ENCODE measurements at places on chromosomes 13 and 19.

- DNase-seq: no peak
These were observed 104.2 kb downstream of the UBL3 start for GRCh38 chr13:29746148-29746677.

- peak; percentile 58 for DNase-seq
These were observed at the start of gene FFAR3 for GRCh38 chr19:35357867-35358573. FFAR3 (plus strand) TSS chr19:35358460; CDS start chr19:35358891, 431 bp downstream.

- no peak for DNase-seq
These were observed 373.1 kb downstream of the DIAPH3 start for GRCh38 chr13:59790626-59791025.

- DNase-seq: peak; percentile 31
These were observed 20.4 kb downstream of the RBM26 start for GRCh38 chr13:79385694-79386093.

GRCh38 chr13:36190771-36191170 is 23.6 kb downstream of the SOHLH2 start:
- no peak for DNase-seq

GRCh38 chr13:74132152-74132775 is 1.9 kb downstream of the KLF12 start:
- DNase-seq: no peak

DNA sequence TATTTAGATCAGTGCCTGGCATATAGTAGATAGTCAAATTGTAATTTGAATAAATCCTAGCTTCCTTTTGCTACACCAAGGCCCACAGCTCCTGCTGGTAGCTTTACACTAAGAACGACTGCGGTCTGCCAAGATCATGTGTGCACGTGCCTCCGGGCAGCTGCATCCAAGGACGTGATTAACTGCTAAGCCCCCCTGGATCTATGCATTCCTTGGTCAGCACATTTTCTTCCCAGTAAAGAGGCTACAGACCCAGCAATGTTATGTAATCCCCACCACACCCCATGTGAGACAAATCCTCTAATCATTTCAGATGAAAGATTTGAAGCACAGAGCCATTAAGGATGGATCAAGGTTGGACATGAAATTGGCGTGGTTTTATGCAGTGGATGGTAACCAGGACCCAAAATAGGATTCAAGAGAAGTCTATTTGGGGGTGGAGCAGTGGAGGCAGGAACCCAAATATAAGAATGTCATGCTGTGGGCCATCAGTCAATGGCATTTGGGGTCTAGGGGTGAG is 65.2 kb upstream of the PEG3 start:
- no peak for DNase-seq

DNA sequence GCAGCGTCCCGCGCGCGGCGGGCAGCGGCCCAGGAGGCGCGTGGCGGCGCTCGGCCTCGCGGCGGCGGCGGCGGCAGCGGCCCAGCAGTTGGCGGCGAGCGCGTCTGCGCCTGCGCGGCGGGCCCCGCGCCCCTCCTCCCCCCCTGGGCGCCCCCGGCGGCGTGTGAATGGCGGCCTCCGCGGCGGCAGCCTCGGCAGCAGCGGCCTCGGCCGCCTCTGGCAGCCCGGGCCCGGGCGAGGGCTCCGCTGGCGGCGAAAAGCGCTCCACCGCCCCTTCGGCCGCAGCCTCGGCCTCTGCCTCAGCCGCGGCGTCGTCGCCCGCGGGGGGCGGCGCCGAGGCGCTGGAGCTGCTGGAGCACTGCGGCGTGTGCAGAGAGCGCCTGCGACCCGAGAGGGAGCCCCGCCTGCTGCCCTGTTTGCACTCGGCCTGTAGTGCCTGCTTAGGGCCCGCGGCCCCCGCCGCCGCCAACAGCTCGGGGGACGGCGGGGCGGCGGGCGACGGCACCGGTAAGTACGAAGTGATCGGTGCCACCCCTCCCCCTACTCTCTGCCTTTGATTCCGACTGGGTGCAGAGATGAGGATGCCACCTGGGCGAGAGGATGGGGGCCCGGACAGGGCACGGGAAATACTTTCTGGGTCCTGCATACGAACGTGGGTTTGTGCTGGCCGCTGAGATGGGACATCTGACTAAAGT is 874 bp downstream of the TRIM28 start:
- DNase-seq: peak; percentile 57

GRCh38 chr19:12440541-12441316 is at the start of gene ZNF443:
ZNF443 (minus strand) TSS chr19:12441021; CDS start chr19:12440914, 107 bp downstream.
- peak; percentile 98 for DNase-seq

DNA sequence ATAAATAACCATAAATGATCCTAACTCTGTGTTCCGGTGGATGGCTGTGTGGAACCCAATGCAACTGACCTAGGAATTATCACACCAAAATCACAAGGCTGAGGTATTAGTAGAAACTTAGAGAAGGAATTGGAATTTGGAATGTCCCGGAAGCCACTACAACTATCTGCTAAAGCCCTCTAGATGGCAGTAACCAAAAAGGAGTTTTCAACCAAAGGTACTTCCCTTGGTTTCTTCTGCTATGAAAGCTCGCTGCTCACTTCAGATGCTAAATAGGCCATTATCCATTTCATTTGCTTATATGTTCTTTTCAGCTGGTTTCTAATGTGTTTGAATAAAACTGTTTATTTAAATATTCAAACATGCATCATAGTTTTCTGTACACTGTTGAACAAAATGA is 1589.1 kb upstream of the SPRY2 start:
- no peak for DNase-seq

GRCh38 chr13:46606970-46607369 is 54.0 kb downstream of the LRCH1 start:
- no peak for DNase-seq

GRCh38 chr13:51048616-51049015 is 62.5 kb downstream of the C13orf42 start:
- no peak for DNase-seq

- DNase-seq: no peak
These were observed 214.6 kb upstream of the HTR2A start for GRCh38 chr13:47111499-47111898.

- peak; percentile 52 for DNase-seq
These were observed 37.0 kb upstream of the CCNA1 start for GRCh38 chr13:36395280-36395679.

DNA sequence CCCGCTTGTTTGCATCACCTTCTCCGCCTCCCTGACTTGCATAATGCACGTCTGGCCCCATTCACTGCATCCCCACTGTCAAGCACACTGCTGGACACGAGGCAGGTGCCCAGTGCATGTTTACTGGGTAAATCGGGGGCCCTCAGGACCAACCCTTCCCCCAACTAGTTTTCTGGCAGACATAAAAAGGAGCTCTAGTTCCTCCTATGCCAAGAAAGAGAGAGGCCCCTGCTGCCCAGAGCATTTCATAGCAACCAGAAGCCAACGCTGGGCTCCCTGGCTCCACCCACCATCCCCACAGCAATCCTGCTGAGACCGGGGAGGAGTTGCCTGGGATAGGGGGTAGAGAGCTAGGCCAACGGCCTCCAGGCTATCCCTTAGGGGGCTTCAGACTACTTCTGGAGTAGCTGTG is 23.2 kb downstream of the ANKRD27 start:
- DNase-seq: peak; percentile 17

GRCh38 chr13:39051157-39051556 is 12.9 kb downstream of the NHLRC3 start:
- DNase-seq: no peak

- no peak for DNase-seq
These were observed 3.4 kb downstream of the BSG start for GRCh38 chr19:575527-576506.

- no peak for DNase-seq
These were observed at the start of gene CERS1 for GRCh38 chr19:18895824-18896341. CERS1 (minus strand) TSS chr19:18896158; CDS start chr19:18896072, 86 bp downstream.

DNA sequence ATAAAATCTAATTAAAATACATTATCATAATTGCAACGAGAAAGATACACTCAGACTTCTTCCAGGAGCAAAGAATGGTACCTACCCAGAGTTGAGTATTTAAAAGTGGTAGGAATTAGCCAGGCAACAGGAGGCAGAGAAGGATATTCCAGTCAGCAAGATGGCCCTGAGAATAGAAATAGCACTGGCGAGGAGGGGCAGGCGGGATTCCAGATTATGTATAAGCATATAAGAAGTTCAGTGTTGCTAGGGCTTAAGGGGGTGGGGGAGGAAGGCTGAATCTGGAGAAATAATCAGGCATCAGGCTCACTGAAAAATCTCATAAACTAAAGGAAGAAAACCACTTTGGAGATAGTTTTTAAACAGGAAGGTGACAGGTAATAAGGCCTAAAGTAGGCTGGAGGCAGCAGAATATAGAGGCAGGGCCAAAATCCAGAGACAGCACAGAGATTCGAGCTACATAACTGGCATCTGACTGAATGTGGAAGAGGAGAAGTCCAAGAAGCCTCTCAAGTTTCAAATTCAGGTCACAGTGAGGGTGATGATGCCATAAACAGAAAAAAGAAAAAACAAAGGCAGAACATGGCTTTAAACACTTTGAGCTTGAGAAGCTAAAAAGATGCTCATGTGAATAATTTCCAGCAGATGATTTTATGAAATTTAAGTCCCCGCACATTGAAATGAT is 7.5 kb downstream of the KPNA3 start:
- DNase-seq: no peak

- no peak for DNase-seq
These were observed 15.0 kb upstream of the CFAP97D2 start for GRCh38 chr13:114164053-114164452.

DNA sequence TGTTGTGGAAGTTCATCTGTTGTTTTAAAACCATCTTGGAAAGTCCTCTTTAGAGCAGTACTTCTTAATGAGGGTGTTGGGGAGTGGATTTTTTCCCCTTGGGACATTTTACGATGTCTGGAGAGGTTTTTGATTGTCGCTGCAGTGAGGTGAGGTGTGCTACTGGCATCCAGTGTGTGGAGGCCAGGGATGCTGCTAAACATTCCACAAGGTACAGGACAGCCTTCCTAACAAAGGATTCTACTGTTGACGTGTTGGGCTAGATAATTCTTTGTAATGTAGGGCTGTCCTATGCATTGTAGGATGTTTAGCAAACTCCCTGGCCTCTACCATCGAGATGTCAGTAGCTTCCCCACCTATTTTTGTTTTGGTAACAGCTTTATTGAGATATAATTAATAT is 33.3 kb downstream of the NAA16 start:
- DNase-seq: no peak

GRCh38 chr13:94177041-94177440 is 302.4 kb downstream of the DCT start:
- DNase-seq: no peak

DNA sequence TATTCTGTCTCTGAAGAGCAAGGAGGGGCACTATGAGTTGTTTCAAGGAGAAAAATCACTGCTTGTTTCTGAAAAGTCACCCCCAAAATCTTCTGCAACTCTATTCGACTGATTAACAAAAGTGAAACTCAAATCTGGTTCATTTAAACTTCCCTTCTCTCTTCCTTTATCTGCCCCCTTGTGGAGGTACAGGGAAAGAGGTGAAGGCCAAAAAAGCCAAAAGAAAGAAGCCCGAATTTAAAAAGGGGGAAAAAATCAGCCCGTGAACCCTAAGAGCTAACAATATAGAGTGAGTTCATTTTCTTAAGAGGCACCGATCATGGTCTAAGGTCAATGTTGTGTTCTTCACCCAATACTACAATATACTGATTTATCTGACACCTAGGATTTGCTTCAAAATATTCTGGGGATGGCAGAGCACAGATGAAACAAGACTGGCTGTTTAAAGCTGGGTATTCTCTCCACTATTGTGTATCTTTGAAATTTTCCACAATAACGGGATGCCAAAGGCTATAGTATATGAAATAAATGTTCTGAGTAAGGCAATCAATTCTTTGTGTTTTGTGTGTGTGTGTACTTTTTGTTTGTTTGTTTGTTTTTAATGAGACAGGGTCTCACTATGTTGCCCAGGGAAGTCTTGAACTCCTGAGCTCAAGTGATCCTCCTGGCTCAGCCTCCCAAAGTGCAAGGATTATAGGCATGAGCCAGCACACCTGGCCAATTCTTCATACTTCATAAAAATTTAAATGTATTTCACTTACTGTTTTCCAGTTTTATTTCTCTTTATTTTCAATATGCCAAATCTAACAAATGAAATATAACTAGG is 55.0 kb upstream of the EEF1AKMT1 start:
- DNase-seq: peak; percentile 45

DNA sequence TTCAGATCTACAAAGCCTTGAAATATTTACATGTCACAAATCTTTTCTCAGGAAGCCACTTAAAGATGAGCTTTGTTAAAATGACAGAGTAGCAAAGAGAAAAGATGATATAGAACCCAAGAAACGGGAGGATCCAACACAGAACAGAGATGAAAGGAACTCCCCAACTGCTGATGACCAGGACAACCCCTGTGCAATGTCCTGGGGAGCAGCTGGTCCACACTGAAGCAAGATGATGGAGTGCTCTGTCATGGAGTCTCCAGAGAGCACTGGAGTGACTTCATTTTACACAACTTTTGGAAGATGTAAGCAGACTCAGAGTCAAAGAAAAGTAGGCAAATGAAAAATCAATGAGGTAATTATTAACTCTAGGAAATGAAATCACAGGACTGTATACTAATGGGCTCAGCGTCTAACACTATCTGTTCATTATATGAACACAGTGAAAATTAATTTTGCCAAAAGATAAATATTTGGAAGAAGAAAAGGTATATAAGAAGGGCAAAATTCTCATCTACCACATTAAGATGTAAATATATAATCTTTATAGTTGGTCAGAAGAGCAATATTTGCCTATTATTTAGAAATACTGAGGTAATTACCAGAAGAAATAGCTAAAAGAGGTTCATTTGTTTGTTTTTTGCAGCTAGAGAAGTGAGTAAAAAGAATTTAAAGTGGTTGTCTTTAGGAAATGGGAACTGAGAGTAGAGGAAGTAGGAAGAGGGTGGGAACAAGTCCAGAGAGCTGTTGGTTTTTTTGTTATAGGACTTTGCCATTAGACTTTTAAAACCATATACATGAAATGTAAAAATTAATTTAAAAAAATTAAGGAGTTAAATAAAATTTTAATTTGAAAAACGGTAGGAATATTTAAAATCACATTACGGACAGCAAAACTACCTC is 30.5 kb downstream of the MTRF1 start:
- DNase-seq: peak; percentile 42

GRCh38 chr13:66659286-66659685 is 570.9 kb downstream of the PCDH9 start:
- DNase-seq: no peak

DNA sequence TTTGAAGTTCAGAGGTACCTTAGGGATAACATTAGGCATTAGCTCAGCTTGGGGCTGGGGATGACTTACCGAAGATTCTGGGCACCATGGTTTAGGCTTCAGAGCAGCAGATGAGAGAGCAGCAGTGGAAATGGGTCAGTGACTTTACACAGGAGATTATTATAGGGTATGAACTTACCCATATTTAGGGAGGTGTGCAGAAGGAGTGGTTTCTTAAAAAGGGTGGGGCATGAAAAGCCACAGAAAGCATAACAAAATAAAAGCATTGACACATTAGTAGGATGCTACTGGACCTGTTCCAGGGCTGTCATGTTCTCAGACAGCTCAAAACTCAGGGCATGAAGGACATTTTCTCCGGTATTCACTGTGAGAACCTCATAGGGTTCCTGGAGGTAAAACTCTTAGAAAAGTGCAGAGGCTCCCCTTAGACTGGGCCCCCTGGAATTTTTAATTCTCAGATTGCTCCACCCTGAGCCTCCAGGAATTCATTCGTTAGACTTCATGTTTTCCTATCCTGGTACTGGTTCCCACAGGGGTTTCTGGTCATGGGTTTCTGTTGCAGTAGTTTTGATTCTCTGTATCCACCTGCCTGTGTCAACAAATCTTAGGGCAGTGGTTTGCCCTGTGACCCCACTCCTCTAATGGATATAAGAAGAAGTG is 20.7 kb downstream of the IGFL1 start:
- DNase-seq: no peak
